Ammon's horn (tissue), 1 donor: ENCODE measurements at places on chromosomes 16 and 17.

GRCh38 chr16:64242492-64242891 is 879.4 kb downstream of the CDH11 start:
- DNase-seq, result peak; percentile 50

GRCh38 chr17:32370426-32370825 is 20.5 kb downstream of the ZNF207 start:
- no peak for DNase-seq

- no peak for DNase-seq
Measured at GRCh38 chr17:411421-412120, 59.0 kb upstream of the RPH3AL start.

- peak; percentile 85 for DNase-seq
Measured at GRCh38 chr17:29116804-29117753, 63.1 kb downstream of the MYO18A start.

DNA sequence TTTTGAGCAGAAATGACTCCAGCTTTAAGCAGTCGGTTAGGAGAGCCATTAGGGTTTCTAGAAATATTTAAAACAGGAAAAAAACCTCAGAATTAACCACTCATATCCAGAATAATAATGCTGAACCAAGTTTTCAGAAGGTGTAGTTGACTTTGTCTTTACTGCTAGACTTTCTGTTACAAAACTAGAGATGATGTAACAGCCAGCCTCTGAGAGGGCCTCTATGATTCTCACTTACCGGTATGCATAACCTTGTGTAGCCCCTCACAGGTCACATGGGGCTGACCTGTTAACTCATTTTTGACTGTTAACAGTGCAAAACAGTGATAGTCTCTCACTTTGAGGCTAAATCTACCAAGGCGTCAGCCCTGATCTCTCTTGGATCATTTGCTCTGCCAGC is 74.3 kb downstream of the TEX14 start:
- no peak for DNase-seq

DNA sequence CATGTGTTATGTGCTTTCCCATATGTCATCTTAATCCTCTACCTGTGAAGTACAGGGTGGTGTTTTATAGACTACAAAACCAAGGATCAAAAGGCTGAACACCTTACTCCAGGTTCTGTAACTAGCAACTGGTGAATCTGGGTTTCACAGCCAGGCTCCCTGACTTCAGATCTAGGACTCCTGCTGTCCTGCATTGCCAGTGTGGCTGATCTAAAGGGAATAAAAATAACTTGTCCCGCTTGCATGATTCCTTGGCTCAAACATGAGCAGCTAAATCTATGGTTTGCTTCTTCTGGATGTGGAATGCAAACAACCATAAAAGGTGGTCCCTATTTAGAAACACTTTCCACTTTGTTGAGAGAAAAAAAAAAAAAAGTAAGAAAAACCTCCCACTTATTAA is 3.7 kb upstream of the VWA3A start:
- no peak for DNase-seq

- DNase-seq, result no peak
Measured at GRCh38 chr17:75813081-75814020, 28.7 kb downstream of the UNK start.

- DNase-seq, result peak; percentile 50
Measured at GRCh38 chr16:68356249-68356918, 45.6 kb downstream of the PRMT7 start.

- DNase-seq, result peak; percentile 59
Measured at GRCh38 chr17:81115749-81116464, 49.4 kb upstream of the PVALEF start.

DNA sequence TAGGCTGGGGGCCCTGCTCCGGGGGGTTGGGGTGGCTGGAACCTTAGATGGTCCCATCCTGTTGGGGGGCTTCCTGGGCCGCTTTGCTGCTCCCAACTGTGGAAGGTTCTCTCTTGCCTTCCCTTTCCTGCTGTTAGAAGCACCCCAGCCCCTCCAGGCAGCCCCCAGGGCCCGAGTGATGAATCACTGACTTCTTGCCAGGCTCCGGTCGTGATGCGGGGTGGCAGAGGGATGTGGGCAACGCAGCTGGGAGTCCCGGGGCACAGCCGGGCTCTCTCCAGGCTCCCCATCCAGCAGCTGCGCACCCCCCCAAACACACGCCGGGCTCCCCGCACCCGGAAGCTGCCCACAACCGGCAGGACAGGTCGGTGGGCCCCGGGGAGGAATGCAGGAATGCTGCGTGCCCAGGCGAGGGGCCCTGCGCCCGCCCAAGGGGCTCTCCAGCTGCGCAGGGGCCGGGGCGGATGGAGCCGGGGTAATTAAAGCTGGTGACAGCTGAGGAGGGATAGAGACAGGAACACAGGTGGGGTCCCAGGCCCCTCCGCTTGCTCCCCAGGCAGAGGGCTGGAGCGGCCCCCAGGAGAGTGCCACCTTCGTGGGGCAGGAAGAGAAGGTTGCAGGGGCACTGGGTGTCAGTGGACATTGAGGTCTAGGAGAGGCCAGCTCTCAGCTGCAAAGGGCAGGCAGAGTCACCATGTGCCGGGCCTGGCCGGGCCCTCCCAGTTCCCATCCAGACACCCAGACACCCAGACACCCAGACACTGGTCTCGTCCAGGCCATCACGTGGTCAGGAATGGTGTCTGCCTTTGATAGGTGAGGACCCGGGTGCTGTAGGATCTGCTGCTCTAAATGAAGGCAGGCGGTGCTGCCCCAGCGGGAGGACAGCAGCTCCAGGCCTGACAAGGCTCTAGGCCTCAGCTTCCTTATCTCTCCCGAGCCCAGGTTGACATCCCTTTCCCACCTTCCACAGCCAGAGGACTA is 15.0 kb upstream of the SLC38A10 start:
- DNase-seq, result no peak

DNA sequence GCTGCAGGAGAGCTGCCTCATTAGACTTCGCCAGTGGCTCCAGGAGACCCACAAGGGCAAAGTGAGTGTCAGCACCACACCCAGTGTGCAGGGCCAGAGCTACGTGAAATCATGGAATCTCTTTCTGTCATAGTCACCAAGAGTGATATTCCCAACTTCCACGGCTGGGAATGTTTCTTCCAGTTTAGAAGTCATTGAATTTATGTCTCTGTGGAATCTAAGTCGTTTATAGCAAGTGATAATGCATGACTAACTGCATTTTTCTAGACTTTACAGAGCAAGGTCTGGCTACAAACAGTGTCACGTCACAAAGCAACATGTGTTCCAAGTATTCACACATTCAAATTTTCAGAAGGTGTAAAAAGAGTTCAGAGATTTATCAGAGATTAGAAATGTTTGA is 55.5 kb downstream of the SEC14L1 start:
- DNase-seq, result no peak

DNA sequence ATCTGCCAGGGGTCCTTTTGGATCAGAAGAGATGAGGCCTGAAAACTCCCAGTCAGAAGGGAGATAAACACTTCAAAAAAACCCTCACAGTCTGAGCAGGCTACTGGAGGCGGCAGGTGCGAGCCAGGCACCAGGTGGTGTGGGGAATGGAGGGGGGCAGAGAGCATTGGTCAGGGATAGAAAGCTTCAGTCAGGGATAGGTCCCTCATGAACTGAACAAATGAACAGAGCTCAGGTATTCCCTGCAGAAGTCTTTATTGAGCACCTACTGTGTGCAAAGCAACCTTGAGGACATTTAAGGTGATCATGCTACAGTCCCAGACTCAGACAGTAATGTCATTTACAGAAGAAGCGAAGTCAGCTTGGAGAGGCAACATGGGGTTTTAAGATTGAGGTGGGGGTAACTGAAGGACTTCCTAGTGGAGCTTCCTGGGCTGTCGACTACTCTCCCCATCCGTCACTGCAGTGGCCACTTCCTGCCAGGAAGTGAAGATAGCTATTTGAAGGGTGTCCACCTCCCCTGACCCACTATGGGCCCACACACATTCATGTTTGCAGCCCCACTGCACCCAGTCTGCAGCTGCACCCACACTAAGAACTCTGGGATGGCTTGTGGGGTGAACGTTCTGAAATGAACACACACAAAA is 3.2 kb downstream of the KIFC3 start:
- no peak for DNase-seq

GRCh38 chr17:62804822-62805221 is 3.3 kb downstream of the MARCHF10 start:
- no peak for DNase-seq

DNA sequence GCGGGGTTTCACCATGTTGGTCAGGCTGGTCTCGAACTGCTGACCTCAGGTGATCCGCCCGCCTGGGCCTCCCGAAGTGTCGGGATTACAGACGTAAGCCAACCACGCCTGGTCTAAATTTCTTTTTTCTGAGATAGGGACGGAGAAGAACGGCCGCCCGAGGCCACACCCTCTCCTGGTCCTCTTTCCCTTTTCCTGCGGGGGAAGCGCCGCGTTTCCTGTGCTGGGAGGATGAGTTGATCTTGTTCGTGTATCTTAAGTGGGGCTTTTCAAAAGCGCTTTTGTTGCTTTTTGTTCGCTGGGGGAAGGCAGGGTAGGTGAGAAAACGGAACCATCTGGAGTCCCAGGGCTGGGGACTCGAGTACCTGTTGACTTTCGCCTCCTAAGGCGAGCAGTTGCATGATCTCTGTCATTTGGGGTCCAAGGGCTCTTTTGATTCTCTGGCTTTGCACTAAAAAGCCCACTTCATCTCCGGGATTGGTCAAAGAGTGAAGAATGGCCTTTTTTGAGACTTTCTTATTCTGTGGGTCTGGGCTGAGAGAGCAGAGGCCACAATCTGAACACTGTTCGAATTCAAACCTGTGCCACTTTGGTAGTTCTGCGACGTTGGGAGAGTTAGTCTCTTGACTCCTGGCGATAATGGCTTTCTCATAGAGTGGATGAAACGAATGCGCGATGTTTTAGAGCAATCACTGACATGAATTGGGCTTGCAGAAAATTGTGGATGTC is 1.3 kb downstream of the FUS start:
- DNase-seq, result no peak

GRCh38 chr16:49491106-49491670 is 117.6 kb downstream of the C16orf78 start:
- no peak for DNase-seq

- no peak for DNase-seq
Measured at GRCh38 chr17:80761110-80761871, 216.7 kb downstream of the RPTOR start.

GRCh38 chr16:86800894-86801293 is 222.5 kb downstream of the FOXL1 start:
- DNase-seq, result no peak

DNA sequence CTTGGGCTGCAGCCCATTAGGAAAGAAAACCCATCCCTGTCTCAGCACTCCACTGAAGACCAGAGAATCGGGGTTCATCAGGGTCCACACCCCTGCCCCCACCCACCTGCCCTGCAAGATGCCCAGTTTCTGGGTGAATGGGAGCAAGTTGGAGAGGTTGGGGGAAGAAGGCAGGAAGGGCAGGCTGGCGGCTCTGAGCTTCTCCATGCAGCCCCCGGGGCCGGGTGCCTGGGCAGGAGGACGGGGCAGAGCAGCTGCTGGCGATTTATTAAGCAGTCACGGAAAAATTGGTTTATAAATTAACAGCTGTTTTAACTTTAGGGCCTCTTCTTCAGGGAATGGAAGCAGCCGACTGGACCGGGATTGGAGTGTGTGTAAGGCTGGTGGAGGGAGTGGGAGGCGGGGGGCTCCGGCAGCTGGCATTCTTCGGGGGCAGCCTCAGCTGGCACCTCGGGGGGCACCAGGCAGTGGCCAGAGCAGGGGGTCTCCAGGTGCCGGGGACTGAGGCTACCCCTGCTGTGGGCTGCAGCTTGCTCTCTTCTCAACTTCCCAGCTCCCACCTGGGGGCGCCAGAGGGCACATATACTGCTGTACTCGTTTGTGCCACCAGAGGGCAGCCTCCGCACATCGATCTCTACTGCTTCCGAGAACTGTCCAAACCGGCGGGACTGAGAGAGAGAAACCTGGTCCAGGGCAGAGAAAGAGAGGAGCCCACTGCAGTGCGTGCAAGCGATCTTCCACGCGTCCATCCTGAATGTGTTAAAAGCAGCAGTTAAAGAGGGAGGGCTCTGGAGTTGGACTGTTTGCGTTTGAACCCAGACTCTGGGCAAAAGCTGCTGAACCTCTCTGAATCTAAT is 5.0 kb upstream of the PPP1R1B start:
- DNase-seq, result peak; percentile 89

DNA sequence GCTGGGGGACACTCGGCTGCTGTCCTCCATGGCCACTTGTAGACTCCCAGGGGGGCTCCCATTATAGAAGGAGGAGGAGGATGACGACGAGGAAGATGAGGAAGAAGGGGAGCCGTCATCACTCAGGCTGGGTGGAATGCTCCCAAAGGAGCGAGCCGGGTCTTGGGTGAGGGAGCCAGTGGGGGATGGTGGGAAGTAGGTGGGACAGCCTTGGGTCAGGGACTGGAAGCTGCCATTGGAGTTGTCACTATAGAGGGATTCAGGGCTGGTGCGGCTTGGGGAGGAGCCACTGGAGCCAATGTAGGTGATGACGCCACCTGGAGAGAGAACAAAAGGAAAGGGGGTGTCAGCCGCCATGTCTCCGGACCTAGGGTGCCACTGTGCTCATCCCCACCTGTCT is 3.3 kb downstream of the NR1D1 start:
- DNase-seq, result no peak

DNA sequence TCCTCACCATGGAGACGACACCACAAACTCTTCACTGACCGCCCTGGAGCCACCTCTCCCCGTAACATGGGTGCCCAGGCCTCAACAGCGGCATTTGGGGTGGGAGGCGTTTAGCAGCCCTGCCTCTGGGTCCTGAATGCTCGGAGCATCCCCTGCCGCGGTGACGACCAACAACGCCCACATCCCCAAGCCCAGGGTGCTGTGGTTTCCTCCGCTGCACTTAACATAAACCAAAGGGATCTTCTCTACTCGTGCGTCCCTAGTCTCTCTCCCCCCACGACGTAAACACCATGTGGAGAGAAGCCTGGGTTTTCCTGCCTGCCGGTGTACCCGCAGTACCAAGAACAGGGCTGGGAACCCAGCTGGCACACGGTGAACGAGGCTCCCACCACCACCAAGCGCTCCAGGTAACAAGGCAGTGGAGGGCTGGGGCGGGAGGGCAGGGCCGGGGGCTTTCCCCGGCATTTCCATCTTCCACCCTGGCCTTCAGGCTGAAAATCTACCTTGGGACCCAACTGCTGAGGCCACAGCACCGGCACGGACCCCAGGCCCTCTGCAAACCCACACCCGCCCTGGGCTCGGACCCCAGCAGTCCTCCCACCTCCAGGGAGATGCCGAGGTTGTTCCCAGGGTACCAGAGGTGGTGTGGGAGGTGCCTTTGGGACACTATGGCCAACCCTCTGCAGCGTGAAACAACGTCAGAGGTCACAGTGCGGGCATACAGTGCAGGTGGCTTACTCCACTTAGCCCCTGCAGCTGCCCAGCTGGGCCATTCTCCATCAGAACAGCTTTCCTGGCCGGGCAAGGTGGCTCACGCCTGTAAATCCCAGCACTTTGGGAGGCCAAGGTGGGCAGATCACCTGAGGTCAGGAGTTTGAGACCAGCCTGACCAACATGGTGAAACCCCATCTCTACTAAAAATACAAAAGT is 54.3 kb downstream of the TIMM22 start:
- DNase-seq, result no peak
